ENCODE measurements at places on chromosomes 6 and 20.

DNA sequence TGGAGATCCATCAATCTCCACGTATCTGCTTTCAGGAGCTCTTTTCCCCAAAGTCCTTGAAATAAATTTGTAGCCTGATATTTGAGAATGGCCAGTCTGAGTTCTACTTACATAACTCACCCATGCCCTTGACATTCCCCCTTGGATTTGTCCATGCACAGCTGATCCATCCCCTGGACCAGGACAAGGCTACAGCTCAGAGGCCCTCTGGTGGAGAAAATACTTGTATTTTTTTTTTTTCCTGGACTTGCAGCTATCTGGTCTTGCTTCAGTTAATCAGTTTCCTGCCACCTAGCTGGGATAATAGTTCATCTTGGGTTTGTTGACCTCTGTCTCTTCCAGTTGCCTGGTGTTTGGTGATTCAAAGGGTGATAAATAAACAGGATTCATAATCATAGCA, 467.6 kb downstream of the DHX35 start:
- no peak for DNase-seq

GRCh38 chr6:104585646-104586045, 274.1 kb downstream of the HACE1 start:
- DNase-seq, result no peak

DNA sequence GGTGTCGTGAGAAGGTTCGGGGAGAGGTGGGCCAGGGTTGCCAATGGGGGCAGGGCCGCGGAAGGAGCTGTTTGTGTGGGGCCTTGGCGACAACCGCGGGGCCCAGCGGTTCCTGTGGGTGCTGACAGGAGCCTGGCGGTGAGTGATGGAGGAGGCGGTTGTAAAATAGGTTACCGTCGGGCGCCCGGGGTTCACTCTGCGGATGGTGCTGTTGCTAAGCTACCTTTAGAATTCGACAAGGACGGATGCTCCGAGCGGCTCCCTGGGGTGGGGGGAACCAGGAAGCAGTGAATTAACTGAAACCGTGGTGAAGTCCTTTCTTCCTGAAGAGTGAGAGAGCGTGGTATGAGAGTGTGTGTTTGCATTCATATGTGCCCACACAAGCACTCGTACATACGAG, 61.7 kb downstream of the CDH22 start:
- DNase-seq, result no peak

GRCh38 chr20:3483309-3483708, 12.5 kb downstream of the ATRN start:
- DNase-seq, result no peak

DNA sequence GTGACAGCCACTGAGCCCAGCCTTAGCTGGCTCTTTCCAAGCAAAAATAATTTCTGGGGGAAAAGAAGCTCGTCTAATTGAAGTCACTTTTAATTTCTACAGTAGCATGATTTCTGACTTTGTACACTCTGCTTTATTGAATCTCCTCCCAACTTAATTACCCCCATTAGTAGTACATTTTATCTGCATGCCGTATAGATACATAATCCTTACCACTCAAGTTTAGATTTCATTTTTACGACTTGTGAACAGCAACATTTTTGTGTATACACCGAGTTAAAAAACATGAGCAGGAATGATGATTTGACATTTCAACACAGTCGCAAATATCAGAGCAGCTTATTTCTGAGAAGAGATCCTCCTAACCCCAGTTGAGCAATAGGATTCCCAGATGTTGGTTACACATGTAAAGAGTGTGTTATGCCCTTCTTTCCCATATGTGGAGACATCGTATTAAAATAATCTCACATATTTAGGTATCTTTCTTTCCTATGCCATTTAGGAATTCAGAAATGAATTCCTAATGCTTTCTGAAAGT, 127.3 kb upstream of the MTHFD1L start:
- DNase-seq, result no peak

DNA sequence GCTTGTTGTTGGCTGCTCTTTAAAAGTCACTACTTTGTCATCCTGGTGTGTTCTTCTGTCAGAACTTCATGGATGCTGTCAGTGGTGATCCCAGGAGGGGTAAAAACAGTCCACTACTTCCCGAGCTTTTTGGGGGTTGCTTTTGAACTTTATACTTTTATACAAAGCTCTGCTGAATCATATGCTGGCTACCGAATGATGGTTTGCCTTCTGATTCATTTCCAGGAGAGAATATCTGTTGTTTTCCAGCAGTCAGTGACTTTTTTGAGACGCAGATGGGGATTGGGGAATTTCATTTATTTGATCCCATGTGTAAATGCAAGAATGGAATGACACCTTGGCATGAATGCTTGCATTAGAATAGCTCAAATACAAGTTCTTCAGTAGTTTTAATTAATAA, 32.7 kb upstream of the COL10A1 start:
- DNase-seq, result no peak

DNA sequence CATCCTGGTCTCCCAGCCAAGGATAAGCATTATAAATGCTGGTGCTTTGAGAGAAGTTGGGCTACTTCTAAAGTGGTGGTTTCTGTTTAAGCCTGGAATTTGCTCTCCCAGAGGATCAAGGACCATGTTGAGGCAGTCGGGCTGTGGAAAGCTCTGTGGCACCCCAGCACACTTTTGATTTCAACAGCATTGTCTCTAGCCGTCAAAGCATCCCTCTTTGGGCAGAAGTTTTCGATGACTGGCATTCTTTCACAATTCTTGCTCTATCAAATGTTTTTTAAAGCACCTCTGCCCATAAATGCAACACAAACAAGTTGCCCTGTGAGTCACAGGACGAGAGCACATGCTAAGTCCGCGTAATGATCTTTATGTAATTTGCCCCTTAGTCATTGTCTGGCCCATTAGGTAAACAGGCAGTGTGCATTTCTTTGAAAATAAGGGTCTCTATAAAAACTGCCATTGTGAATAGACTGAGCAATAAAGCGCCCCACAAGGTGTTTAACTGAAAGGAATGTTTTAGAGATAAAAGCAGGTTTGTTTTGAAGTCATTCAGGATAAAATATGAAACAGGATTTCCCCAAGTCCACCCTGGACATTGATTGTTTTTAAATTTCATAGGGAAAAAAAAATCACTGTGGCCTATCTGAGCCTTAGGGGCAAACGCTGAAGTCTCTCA, 44.7 kb upstream of the FOXQ1 start:
- DNase-seq, result no peak

DNA sequence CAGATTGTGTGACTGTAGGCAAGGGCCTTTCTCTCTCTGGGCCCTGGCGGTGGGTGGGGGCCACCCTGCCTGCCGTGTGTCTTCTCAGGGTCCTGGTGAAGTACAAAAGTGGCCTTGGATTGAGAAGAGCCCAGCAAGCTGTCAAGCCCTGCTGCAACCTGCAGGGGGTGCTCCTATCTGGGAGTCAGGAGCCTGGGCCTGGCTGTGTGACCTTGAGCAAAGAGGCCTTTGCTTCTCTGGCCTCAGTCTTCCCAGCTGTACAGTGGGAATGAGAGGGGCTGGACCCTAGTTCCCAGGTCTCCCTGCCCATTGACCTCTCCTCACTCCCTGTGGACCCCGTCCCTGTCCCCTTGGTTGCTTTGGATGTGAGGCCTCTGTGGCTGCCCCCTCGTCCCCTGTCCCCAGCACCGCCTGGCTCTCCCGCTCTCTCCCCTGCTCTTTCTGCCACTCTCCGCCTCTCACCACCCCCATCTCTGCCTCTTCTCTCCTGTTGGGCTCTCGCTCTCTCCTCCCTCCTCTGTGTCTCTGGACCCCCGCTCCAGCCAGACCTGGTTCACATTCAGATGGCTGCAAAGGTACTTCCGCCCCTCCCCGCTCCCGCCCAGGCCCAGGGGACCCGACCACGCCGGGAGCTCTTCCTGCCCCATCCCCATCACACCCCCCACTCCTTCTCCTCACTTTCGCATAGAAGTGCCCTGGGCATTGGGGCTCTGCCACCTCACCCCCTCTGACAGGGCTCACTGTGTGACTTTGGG, 46.7 kb downstream of the SRC start:
- no peak for DNase-seq

- DNase-seq, result no peak
Measured at GRCh38 chr6:38901802-38902522, 146.6 kb upstream of the GLP1R start.

GRCh38 chr6:82766476-82766875, 299.2 kb downstream of the UBE3D start:
- DNase-seq, result no peak

GRCh38 chr20:12057778-12058177, 140.1 kb downstream of the BTBD3 start:
- DNase-seq, result no peak

DNA sequence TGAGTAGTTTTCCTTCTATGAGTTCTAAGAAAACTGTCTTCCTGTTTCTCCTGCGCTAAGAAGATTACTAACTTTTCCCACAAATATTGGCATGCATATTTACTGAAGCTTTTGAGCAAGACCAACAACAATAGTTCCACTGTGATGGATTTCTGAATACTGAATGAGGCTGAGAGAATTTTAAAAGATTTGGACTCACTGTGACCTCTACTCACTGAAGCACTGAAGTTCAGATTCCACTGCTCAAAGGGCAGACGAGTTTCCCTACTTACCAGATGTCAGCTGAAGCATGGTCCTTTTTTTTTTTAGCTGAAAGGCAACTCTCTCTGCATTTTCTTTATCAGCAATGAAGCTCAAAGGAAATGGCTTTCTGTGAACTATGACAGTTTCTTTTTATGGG, 718.5 kb downstream of the RFPL4B start:
- DNase-seq, result no peak

- peak; percentile 74 for DNase-seq
Measured at GRCh38 chr6:29737707-29738630, 14.7 kb downstream of the HLA-F start.

GRCh38 chr6:151624481-151624880, 130.7 kb downstream of the CCDC170 start:
- DNase-seq, result no peak

- no peak for DNase-seq
Measured at GRCh38 chr6:20198775-20199174, 13.5 kb downstream of the MBOAT1 start.

GRCh38 chr6:162442687-162443086, 284.9 kb downstream of the PRKN start:
- no peak for DNase-seq

GRCh38 chr6:71294121-71294523, 5.5 kb downstream of the OGFRL1 start:
- no peak for DNase-seq

GRCh38 chr6:88882536-88882935, 80.9 kb downstream of the RNGTT start:
- DNase-seq, result no peak

GRCh38 chr20:31390490-31390889, at the start of gene DEFB119:
DEFB119 (minus strand) TSS chr20:31390590; CDS start chr20:31390483, 107 bp downstream.
- no peak for DNase-seq

- DNase-seq, result peak; percentile 73
Measured at GRCh38 chr6:42417641-42418112, 34.0 kb downstream of the TRERF1 start.

DNA sequence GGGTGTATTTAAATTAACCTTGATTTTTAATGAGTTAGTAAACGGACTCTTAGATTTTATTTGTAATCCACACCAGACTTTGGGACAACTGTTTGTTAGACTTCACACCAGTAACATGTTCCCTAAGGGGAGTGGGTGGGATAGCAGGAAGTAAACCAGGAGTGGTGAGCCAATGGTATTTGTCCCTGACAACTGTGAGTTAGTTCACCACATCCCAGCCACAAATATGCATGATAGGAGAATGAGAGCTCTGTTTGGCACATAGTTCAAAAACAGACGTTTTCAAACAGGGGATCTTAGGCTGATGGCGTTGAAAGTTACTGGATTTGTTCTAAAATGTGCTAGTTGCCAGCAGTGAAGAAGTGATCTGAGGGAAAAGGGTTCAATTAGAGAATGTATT, 18.7 kb upstream of the COL10A1 start:
- DNase-seq, result no peak

DNA sequence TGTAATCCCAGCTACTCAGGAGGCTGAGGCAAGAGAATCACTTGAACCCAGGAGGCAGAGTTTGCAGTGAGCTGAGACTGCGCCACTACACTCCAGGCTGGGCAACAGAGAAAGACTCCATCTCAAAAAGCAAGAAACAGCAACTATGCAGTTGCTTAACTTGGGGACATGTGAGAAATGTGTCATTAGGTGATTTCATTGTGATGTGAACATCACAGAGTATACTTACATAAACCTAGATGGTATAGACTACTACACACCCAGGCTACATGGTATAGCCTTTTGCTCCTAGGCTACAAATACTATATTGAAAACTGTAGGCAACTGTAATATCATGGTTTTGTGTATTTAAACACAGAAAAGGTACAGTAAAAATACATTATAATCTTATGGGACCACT, 3.3 kb upstream of the COQ3 start:
- DNase-seq, result no peak

DNA sequence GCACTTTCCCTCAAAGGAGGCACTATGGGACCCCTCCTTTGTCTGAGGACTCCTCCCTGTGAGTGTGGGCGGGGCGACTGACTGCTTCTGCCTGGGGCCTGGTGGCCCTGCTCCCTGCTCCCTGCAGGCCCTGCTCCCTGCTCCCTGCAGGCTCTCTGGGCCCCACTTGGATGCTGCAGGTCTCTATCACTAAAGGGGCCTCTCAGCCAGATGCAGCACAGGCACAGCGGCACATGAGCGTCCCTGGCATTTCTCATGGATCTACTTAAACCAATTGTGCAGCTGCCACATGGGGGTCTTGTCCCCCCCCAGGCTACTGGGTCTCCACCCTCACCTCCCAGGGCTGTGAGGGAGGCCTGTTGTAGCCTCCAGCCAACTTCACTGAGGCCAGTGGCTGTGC, 7.8 kb downstream of the EEF1A2 start:
- no peak for DNase-seq

DNA sequence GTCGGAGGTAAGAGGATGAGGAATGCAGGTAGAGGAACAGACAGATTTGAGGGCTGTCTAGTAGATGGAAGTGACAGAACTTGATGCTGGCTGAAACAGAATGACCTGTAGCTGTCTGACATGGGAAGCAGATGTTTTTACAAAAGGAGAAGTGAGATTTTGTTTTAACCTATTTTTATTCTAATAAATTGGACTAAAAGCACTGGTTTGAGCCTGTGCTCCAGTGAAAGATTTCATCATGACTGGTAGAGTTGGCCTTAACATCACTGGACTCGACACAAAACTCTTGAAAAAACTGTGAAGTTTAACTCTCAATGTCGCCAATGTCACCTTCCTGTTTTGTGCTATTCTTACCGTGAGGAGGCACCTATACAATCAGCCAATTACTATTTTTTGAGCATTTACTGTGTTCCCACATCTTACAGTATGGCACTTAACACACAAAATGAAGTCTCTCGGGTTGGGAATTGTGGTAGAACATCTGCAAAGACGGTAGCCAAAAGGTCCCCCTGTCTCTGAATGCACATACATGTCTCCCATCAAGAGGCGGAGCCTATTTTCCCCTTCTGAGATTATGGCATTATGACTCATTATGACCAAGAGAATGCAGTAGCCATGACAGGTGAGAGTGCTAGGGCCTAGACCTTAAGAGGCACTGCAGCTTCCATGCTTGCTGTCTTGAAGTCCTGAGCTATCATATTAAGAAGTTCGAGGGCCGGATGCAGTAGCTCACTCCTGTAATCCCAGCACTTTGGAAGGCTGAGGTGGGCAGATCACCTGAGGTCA, 93.2 kb downstream of the FOXF2 start:
- no peak for DNase-seq

- no peak for DNase-seq
Measured at GRCh38 chr6:134686071-134686470, 263.8 kb downstream of the ALDH8A1 start.

- DNase-seq, result no peak
Measured at GRCh38 chr6:939526-940252, 246.8 kb upstream of the EXOC2 start.

Data from CD4-positive, alpha-beta T cell treated with Interleukin-15 for 1 hour (primary cell).